ENCODE measurements at places on chromosomes 13 and 19.

DNA sequence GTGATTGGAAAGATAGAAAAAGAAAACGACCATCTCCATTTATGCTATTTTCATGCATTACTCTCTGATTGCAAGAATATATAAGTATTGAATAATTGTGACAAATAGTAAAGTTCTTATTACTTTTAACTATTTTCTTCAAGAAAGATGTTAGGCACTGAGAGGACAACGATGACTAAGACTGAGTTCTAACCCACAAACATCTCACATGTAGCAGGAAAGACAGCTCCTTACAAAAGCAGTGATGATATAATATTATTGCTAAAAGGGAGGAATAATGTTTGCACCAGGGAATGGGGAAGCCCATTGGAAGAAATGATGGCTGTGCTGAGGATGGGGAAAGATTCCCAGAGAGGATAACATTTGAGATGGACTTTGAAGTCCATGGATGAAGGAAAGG lies 22.6 kb downstream of the RXFP2 start:
- DNase-seq, result no peak

- DNase-seq, result peak; percentile 65
Measured at GRCh38 chr13:113941571-113942191, 32.2 kb downstream of the C13orf46 start.

GRCh38 chr19:15974856-15975255 lies 26.0 kb downstream of the OR10H4 start:
- DNase-seq, result no peak

- DNase-seq, result peak; percentile 36
Measured at GRCh38 chr13:109652531-109652930, 133.9 kb downstream of the IRS2 start.

- DNase-seq, result peak; percentile 59
Measured at GRCh38 chr13:27599845-27600553, 20.3 kb downstream of the LNX2 start.

DNA sequence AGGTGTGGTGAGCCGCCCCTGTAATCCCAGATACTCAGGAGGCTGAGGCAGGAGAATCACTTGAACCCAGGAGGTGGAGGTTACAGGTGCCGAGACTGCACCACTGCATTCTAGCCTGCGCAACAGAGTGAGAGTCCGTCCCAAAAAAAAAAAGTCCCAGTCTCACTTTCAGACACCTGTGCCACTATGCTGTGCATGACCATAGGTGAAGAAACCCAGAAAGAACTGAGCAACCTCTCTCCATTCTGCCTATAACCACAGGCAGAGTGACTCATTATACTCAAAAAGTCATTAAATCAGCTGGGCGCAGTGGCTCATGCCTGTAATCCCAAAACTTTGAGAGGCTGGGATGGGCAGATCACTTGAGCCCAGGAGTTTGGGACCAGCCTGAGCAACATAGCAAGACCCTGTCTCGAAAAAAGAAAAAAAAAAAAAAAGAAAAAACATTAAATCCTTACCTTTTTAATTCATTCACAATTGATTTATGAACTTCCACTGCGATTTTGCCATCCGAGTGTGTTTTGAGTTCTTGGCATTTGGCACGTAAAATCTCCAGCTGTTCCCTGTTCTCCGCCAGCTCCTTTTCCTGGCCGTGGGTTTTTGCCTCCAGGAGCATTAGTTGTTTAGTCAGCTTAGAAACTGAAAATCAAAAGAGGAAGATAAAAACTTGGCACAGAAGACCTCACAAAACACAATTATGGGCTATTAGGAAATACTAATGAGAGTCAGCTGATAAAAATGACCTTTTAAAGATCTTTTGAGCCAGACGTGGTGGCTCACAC lies 45.5 kb upstream of the SLC7A9 start:
- peak; percentile 2 for DNase-seq

GRCh38 chr13:27967203-27967735 lies 1.8 kb downstream of the CDX2 start:
- DNase-seq, result no peak

GRCh38 chr19:11448410-11448809 lies 13.0 kb downstream of the PRKCSH start:
- DNase-seq, result no peak

GRCh38 chr13:21517576-21517975 lies 58.5 kb upstream of the ZDHHC20 start:
- no peak for DNase-seq

DNA sequence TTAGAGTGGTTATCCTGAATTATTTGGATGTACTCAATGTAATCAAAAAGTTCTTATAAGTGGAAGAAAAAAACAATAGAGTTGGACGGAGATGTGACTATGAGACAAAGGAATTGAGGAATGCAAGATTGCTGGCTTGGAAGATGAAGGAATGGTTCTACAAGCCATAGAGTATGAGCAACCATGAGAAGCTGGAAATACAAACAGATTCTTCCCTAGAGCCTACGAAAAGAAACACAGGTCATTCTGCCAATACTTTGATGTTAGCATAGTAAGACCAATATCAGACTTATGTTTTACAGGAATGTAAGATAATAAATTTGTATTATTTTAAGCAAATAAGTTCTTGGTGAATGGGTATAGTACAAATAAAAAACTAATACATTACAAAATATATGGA lies 249.2 kb downstream of the DIAPH3 start:
- no peak for DNase-seq

GRCh38 chr19:16449330-16449961 lies 22.3 kb downstream of the EPS15L1 start:
- DNase-seq, result no peak

DNA sequence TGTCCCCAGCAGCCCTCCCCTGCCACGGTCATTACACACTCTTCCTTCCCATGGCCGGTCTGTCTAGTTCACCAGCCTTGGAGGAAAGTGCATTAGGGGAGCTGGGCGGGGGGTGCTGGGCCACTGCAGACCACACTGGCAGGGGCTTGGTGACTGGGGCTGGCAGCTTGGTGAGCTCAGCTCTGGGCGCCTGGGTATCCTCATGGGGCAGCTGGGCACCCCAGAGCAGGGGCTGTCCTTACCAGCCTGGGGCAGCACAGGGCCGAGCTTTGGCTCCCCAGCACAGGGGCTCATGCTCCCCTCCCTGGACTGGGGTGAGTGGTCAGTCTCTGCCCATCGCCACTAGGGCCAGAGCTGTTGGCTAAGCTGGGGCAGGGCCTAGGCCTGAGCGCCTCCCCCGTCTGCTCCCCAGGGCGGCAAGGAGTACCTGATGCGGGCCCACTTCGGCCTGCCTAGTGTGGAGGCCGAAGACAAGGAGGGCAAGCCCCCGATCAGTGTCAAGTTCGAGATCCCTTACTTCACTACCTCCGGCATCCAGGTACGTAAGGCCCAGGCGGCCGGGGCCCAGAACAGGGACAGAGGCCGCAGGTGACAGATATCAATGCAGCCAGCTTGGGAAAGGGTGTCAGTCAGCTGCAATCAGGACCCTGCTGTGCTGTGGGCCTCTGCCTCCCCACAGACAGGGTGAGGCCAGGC lies 35.5 kb downstream of the AP1M1 start:
- DNase-seq, result no peak

- no peak for DNase-seq
Measured at GRCh38 chr13:49298903-49299605, 51.3 kb downstream of the CDADC1 start.

- DNase-seq, result no peak
Measured at GRCh38 chr19:40059624-40060023, 3.6 kb upstream of the ZNF780B start.

DNA sequence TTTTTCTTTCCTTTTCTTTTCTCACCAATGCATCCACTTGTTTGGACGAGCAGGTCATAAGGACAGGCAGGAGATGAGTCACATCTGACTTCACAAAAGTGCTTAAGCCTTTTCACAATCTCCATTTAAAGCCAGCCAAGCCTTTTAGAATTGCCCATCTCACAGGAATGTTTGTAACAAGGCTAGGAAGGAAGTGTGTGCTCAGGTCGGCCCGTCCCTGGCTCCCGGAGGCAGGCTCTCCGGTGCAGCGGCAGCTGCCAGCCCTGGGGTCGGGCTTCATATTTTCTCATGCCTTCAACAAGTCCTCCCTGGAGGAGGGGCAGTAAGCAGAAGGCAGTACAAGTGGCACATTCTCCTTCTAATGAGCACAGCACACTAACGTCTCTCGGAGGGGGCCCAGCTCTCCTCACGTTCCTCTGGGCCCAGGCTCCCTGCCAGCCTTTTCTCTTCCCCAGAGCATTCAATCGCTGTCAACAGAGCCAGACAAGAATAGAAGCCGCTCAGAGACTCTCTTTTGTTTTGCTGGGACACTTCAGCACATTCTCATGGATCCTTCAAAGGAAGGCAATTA lies 180.5 kb downstream of the COL4A1 start:
- peak; percentile 97 for DNase-seq

DNA sequence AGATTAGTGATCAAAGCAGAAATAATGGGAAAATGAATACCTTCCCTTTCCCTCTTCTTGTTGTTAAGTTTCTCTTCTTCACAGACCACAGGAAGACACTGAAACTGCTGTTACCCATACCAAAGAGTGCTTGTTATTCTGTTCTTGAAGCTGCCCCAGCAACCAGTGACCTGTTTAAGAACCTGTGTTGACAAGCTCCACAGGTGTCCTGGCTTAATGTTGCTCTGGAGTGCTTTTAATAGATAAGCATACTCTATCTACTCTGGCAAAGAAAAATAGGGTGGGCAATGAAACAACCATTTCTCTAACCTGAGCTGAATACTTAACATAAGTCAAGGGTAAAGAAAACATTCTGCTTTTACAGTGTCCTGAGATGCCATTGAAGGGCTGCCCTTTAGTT lies 506.7 kb upstream of the GPC6 start:
- no peak for DNase-seq

DNA sequence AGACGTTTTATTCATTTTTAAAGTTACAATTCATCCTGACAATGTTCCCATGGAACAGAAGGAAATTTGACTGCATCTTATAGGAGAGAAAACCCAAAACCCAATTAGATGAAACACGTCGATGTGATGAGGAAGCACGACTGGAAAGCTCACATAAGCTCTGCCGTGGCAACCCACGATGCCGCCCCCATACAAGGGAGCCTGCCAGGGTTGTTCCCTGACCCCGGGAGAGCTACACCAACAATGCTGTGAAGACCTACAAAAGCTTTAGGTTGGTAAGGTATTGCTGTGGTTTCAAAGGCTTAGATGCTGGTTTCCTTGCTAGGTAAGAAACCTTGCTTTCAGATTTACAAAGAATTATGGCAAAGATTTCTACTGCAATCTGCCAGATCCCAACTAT lies 393.1 kb downstream of the KLF12 start:
- DNase-seq, result no peak

GRCh38 chr13:106197496-106197895 lies 338.0 kb downstream of the EFNB2 start:
- no peak for DNase-seq

GRCh38 chr13:110388108-110388943 lies 81.2 kb downstream of the COL4A2 start:
- DNase-seq, result peak; percentile 24

- peak; percentile 79 for DNase-seq
Measured at GRCh38 chr13:87274209-87274819, 396.9 kb upstream of the SLITRK5 start.

- DNase-seq, result peak; percentile 67
Measured at GRCh38 chr19:3509566-3509989, 3.5 kb downstream of the FZR1 start.

DNA sequence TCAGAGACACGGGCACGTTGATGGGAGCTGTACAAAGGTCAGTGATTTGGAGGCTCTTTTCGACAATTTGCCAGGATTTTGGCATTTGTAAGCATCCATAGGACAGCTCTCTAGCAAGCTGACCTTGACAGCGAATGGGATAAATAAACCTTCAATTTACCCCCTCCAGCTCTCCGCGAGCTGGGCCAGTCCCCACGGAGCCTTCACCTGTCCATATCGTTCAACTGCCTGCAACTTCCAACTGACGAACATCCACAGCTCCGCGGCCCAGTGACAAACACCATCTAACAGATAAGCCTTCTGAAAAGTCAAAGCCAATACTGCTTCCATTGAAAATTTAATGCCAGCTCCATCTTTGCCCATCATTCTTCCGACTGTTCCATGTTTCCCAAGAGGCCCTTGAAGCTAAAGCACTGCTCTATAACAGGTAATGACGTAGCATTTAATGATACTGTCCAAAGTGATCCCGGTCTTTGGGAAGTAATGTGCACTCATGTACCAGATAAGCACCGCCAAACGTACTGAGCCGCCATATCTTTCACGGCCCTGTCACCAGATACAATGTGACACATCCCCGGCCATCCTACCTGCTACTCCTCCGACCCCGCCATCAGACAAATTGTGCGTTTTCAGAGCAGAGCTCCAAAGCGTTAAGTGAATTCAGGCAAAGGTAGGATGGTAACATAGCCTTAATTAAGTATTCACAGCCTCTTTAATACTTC lies 365.3 kb upstream of the ZNF507 start:
- no peak for DNase-seq

DNA sequence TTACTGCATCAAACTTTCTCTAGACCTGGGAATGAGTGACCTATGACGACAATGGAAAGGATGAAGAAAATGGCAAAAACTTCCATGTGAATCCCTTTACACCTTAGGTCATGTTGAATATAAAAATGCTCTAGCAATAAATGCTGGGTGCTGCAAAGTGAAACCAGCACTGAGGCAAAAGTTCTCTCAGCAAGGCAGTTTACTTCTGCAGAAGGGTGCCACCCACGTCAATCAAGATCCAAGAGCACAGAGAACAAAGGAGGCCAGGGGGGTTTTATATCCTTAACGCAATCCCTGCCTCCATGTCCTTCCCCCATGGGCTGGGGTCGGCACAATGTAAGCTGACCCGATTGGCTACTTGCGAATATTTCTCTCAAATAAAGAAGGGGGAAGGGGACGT lies 38.7 kb downstream of the ZNF333 start:
- DNase-seq, result no peak

DNA sequence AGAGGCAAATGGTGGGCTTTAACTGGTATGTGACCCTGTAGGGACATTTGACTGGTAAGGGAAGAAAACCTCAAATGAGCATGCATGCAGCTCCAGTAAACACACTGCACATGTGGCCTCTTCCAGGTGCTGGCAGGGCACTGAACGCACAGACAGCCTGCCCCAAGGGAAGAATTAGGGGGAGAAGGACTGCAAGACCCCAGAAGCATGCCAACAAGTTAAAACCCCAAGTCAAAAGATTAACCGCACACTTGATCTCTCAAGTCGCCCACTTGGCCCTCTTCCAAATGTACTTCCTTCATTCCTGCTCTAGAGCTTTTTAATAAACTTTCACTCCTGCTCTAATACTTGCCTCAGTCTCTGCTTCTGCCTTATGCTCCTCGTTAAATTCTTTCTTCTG lies 46.9 kb upstream of the SLITRK1 start:
- DNase-seq, result no peak

Measured in MCF 10A (cell line).